ENCODE measurements at places on chromosomes 6 and 20.

DNA sequence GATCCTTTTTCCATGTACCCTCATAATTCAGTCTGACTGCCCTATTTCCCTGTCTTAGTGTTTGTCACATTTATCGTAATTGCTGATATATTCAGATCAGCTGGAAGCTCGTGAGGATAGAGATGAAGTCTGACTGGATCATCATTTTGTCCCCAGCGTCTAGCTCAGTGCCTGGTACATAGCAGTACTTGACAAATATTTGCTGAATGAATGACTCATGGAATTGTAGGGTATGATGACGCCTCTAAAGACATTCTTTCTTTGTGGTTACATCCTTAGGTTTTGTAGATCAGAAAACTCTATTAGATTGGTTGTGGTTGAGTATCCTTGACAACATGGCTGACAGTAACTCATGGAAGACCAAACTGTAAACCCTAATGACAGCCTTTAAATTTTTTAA, 68.9 kb downstream of the MTHFD1L start:
- no peak for DNase-seq

- no peak for DNase-seq
Measured at GRCh38 chr6:155466539-155466938, 10.9 kb upstream of the NOX3 start.

GRCh38 chr6:36358226-36358915, 21.7 kb upstream of the BNIP5 start:
- no peak for DNase-seq

DNA sequence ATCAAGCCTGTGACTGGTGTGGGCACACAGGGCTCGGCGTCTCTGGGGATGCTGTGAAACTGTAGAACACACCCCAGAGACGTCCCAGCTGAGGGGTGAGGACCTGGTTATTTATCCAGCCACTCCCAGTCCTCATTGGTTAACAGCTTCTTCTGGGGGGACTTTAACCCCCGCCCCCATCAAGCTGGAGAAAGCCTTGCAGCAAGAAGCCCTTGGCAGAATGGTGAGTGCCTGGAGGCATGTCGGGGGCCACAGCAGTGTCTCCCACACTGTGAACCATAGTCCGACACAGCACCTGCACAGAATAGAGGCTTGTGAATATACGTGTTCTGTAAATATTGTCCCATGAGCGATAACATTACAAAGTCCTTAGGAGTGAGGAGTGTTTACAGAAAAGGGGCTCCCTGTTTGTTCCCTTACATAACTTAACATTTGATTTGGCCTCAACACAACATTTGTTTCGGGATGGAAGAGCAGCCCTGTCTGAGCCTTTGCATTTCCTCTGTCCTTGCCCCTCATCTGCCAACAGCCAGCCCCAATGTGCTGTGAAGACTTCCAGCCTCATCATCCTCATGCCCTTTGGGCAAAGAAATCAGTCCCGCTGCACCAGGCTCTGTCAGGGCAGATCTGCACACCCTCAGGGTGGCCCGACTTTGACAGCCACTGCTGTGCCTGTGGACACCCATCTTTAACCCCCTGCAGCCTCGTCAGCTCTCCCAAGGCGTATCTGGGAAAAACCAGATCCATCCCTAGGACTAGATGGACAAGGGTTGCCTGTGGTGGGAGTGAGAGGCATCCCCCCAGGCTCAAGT, 2.2 kb upstream of the RRBP1 start:
- no peak for DNase-seq

GRCh38 chr6:142304241-142304640, 2.4 kb downstream of the ADGRG6 start:
- DNase-seq = no peak

DNA sequence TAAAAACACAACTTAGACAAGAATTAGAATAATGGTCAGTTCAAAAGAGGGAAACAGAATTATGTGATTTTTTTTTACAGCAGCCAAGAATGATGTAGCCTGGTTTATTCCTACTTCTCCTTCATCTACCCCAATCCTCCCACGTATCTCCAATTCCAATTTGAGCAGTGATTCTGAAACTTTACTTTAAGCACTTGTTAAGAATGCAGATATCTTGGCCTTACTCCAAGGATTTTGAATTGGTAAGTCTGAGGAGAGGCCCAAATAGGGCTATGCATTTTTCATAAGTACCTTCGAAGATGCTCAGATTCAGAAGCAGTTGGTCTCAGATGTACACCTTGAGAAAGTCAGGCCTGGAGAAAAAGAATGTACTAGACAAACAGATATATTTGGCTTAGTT, 233.4 kb upstream of the FLRT3 start:
- no peak for DNase-seq

DNA sequence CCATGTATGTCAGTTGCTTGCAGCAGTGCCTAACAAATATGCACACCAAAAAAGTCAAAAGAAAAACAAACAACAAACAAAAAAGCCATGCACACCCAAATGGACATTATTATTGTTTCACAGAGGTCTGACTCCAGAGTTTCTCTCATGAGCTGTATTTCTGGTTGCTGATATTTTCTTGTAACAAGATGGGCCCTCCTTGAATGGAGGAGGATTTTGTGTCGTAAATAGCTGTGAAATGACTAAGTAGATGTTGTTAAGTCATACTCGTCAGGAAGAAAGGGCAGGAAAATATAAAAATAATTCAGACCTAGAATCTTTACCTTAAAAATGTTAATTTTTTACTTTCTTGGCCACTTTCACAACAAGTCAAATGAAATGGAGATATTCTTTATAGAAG, 96.0 kb downstream of the PLEKHG1 start:
- DNase-seq = no peak

GRCh38 chr20:426566-426965, 18.5 kb downstream of the RBCK1 start:
- DNase-seq = no peak

DNA sequence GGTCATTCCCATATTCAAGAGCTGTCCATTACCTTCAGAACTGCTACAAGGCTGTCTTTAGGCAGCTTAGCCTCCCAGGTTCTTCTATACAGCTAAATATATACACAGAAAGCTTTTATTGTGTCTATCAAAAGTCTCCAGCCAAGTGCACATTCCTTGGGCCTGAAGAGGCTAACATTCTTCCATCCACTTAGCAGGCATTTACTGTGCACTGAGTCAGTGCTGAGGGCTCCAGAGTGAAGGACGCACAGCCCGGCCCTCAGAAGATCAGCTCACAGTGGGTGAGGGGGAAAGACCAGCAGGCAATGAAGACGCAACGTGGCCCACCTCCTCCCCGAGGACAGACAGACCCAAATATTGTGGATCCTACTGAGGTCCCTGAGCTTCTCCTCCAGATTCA, 569.9 kb downstream of the CDH26 start:
- no peak for DNase-seq

DNA sequence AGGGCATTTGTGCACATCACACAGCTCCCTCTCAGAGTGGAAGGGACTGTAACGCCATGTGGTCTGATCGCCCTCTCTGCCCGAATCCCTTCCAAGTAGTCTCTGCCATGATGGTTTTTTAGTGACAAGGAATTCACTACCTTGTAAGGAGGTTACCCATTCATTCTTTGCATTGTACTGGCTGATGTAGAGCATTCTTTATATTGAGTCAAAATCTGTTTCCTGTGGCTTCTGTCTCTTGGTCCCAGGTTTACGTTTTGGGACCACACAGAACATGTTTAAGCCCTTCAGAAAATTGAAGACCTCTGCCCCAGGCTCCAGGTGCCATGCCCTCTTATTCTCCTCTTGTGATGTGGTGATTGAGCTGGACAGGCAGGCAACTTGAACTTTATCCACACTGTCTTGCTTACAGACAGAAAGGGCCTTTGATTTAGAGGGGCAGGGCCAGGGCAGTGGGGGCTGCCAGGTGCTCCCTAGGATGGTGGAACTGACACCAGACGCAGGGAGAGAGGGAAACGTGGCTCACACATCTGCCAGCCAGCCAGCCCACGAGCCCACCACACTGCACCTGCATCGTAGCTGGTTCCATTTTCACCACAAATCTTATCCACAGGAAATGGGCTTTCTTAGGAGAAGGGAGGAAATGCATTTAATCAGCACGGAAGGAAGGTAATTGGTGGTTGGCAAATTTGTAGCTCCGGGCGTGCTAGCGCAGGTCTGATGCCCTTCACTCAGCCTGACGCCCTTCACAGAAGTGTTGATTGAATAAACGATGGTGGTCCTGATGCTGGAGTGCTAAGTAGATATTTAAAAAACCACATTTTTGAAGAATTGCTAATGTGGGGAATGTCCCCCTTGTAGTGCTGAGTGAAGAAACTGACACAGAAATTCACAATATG, 78.2 kb downstream of the TCP11 start:
- DNase-seq = no peak

GRCh38 chr6:149012040-149012545, 265.3 kb downstream of the UST start:
- no peak for DNase-seq

GRCh38 chr6:29107758-29108157, at the start of gene OR2J3:
OR2J3 (plus strand) TSS chr6:29108058; CDS start chr6:29111891, 3,833 bp downstream.
- no peak for DNase-seq

- DNase-seq = no peak
Measured at GRCh38 chr6:125863023-125863422, 72.3 kb downstream of the NCOA7 start.

DNA sequence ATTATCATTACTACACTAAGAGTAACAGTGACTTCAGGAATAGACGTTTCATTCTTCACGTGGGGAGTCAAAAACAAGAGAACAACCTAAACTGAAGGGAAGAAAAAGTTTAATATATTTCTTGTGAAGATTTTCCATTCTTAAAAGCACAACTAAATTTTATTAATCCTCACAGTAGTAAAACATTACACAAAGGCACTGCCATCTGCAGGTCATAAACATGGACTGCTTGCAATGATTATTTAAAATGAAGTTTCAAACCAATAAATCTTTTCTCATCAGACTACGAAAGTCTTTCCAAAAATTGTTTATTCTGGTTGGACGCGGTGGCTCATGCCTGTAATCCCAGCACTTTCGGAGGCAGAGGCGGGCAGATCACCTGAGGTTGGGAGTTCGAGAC, 2.6 kb downstream of the NCOA5 start:
- DNase-seq = no peak

- no peak for DNase-seq
Measured at GRCh38 chr6:7933794-7934193, 23.2 kb upstream of the TXNDC5 start.

- DNase-seq = no peak
Measured at GRCh38 chr20:31839782-31840487, 5.5 kb downstream of the FOXS1 start.

- no peak for DNase-seq
Measured at GRCh38 chr20:32858189-32858588, 534 bp upstream of the EFCAB8 start.

GRCh38 chr6:73766040-73766439, 70.0 kb downstream of the CD109 start:
- DNase-seq = no peak

DNA sequence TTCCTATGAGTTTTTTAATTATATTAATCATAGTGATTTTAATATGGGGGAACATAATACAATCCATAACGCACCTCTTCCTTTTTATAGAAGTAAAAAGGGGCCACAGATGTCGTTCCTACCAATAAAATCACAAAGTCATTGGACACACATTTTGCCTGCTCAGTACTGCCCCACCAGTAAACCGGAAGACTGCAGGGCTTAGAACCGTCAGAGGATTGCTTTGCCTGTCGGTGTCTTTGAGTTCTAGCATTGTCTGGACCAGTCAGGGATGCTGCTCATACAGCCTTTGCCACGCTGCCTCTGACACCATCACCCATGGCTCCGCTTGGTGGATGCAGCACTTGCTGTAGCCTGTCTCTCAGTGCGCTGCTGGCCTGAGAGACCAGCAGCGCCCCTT, 853.6 kb downstream of the C6orf118 start:
- no peak for DNase-seq

DNA sequence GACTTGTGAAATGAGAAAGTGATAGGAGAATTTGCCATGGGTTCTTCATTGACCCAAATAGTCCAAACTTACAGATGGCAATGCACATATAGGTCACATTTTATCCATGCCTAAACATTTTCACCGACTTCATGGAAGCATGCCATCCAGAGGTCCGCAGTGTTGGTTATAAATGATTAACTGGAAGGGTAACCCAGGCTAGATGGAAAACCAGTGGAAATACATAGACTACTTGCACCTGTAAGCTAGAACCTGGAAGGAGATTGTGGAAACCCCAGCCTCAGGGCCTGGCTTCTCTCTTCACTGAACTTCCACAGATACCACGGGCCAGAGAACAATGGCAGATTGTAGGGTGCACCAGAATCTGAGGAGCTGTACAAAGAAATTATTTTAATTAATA, 103.8 kb upstream of the SYNDIG1 start:
- no peak for DNase-seq
